Stimulated activated CD8-positive, alpha-beta memory T cell treated with anti-CD3 and anti-CD28 coated beads, Interleukin-4, amount 100 ng/mL, for 1 hour (primary cell): ENCODE measurements at places on chromosomes 4 and X.

DNA sequence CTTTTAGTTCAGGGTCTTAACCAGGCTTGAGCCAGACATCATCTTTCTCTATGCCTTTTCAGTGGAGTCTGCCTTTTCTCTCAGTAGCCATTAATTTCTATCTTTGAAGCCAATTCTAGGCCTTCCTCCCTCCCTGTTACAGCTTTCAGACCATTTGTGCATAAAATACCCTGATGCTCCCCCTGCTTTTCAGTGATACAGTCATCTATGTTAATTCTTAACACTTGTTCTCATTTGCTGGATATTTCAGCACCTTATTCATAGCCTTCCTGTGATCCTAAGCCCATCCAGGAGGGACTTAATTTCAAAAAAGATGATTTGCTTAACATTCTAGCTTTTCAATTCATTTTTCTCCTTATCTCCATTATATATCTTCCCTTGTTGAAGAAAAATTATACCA is 42.3 kb downstream of the ANXA10 start:
- no peak for DNase-seq

DNA sequence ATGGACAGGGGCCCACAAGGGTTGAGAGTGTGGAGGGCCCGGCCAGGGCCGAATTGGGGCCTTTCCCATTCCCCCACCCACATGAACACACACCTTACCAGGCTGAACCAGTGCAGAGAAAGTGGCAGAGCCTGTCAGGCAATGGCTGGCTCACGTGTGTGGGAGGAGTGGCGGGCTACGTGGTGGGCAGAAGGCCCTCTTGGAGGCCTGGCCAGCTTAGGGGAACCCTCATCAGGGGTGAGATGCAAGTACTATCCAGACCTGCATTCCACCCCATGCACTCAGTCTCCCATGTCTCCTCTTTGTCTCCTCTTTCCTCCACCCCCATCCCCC is 965 bp downstream of the TCEAL4 start:
- no peak for DNase-seq

GRCh38 chr4:32855622-32856021 is 2135.5 kb downstream of the PCDH7 start:
- DNase-seq = no peak

DNA sequence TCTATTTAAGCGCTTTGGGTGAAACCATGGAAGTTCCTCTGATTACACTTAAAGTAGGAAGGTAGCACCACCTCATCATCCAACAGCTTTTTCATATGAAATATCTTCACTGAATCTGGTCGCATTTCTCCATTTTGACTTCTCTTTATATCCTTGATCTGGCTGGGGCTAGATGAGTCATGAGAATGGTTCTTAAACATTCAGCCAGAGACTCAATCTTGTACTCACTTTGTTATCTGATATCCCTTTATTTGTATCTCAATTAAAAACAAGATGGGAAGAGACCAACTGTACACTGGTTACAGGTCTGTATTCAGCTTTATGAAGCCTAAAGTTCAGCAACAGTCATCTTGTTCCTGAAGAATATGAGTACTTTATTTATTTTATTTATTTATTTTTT is 84.9 kb downstream of the CBLL2 start:
- DNase-seq = no peak

DNA sequence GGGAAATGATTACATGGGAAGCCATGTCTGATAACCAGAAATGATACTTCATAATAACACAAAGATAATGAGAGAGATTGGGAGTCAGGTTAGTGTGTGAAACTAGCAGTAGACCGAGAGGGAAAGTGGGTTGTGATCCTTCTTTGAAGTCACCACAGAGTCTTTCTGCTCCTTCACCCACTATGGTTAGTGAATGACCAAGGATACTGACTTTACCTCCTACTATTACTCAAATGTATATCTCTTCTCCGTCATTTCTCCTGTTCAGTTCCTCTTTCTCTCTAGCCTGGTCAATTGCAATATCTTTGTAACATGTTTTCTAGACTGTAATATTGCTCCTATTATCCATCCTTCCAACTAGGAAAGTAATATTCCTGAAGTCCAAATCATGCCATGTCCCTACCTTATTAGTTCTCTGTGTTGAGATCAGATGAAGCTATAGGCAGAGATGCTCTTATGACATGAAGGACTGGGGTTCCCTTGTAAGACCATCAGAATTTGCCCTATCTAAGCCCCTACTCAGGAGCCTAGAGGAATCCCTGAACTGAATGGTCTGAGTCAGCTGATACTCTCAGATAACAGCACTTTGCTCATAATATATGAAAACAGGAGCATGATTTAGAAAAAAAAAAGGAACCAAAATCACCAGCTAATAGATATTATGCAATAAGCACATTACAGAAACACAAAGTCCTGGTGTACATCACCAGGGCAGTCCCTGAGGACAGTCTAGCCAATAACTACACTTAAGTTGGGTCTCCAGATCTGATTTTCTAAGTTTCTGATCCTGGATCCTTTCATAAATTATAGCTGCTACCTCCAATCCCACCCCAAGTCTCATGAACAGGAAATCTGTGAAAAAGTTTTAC is 81.2 kb downstream of the SHROOM3 start:
- DNase-seq = no peak

DNA sequence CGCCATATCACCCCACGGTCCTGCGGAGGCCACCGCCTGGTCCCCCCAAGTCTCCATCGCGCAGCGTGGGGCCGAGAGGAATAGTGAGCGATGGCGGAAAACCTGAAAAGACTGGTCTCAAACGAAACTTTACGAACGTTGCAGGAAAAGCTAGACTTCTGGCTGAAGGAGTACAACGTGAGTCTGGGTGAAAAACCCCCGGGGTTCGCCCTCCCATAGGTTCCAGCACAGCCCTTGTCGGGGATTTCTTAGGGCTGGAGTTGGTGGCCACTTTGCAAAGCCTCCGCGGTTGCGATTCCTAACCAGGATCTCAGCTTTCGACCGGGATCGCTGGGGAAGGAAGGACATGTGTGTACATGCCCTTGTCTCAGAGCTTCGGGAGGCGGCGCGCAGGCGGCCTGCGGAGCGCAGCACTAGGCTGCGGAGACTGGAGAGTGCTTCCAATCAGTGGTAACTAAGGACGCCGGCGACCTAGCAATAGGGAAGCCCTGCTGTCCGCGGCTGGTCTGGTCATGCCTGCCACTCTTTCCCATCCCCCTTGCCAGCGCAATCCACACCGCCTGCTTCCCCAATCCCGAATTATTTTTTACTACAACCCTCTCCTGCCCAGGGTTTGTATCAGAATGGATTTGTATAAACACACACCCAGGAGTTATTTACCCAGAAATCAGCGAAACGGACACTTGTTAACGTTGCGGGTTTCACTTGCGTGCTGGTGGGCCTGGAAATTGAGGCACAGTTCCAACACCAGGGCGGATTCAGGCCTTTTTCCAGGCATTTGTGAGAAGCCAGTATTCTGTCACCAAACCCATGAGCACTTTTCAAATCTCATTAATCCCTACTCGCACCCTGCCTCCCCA is 741 bp downstream of the SPATA18 start:
- no peak for DNase-seq

GRCh38 chr4:105765690-105766407 is 57.3 kb downstream of the GSTCD start:
- no peak for DNase-seq

DNA sequence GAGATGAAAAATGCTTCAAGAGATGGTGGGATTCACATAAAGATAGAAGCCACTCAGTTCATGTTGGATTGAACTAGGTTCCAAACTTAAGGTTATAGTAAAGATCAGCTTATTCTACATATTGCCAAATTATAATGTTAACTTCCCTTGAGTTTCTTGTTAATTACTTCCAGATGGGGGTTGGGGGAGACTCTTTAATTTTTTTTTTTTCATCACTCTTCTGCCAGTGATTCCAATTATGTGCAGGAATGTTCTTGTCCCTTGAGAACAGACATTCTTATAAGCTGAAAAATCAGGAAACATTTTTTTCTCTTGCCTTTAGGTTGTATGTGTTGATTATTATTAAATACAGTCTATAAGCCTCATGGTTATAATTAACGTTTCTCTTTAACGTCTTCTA is 30.0 kb downstream of the MND1 start:
- no peak for DNase-seq

DNA sequence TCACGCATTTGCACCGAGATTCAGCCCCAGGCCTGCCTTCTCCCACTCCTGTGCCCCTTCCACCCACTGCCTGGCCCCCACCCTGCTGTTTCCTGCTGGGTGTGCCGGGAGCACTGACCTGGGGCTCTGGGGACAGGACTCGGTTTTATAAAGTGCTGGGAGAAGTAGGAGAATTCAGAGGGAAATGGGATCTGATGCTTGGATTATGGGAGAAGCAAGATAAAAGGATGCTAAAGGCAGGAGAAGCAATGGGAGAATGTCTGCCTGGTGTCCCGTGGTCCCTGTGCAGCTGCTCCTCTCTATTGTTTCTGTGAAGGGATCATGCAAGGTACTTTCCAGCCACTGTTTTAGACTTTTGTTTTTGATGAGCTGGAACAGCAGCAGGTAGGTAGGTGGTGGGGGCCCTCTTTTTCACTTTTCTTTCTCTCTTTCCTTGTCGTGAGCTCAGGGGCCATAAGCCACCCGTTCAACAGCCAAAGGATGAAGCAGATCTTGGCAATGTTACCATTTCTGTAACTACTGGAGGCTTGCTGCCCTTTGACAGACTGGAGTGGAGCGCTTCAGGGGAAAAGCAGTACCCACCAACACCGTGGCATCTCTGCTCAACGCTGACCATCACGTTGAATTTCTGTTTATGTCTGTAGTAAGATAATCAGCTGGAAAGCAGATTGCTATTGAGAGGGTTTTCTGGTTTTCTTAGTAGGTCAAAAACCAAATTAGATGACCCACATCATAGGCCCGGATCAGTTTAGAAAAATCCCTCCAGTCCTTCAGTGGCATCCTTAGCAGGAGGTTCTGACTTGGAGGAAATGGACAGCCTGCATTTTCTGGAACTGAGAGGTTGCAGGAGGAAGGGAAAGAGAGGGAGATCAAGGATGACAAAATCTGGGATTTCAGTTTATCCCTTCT is 63.8 kb upstream of the ENPP6 start:
- no peak for DNase-seq

DNA sequence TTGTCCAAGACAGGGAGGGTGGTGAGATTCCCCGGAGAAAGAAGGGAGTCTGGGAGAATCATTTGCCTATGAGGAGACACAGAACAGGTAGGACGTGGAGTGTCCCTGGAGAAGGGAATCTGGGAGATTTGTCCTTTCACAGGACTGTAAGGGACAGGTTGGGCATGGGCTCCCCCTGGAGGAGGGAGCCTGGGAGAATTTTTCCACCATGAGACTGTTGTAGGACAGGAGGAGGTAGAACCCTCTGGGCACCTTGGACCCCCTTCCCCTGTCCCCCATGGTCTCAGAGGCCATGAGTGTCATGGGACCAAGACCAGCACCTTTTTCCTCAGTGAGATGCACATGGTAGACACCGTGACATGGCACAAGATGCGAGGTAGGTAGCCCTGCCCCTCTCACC is 2.8 kb downstream of the PORCN start:
- no peak for DNase-seq

DNA sequence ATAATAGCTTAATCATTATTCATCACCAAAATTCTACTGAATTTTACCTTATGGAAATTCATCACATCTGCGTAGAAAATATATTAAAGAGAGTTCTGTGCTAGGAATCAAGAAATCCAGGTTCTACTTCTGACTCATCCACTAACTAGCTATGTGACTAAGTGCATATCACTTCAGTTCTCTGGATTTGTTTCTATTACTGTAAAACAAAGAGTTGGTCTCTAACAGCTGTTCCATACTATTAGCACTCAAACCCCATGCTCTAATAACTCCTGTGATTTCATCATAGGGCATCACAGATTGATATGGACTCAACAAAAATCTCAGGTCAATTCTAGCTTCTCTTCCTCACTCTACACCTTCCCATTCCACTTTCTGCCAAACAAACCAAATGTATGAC is 572.0 kb downstream of the INPP4B start:
- no peak for DNase-seq

GRCh38 chrX:23365541-23365940 is 30.9 kb downstream of the PTCHD1 start:
- no peak for DNase-seq

DNA sequence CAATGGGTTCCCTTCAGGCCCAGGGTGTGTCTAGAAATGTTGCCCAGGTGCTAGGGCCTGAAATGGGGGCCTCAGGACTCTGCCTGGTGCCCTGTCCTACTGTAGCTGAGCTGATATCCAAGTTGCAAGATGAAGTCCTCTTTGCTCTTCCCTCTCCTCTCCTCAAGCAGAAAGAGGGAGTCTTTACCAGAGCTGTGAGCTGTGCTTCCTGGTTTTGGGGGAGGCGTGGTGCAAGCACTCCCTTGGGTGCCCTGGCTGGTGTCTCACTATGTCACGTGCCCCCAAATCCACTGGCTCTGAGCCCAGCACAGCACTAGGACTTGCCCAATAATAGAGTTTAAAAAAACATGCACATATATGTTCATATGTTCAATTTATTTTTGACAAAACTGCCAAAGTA is 29.3 kb upstream of the CT47A1 start:
- DNase-seq = no peak

DNA sequence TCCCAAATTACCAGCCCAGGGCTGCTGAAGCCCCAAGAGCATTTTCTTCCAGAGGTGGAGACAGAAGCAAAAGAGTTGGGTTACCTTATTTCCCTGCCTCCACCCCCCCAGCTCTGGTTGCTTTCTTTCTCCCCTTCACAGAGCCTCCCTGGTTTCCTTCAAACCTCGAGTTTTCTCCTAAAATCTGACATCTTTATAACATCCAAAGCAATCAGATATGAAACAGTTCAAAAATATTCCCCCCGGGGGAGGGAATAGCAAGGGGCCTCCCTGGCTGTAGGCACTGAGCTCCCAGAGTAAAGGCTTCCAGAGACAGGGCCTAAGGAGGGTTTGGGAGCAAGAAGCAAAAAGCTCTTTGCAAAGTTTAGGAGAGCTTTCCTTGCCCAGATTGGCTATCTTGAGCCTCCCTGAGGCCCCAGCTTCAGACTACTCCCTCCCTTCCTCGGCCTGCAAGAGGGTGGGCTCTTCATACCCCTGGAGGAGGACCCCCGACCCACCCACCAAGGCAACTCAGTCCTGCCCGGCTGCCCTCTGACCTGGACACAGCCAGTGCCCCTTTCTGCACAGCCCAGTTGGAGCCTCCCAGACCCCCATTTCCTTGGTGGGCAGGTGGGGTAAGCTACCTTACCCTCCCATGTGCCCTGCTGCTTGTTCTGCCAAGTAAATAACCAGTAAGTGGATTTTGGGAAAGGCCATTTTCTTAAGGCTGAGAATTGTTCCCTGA is 7.6 kb downstream of the MAMLD1 start:
- DNase-seq = no peak

GRCh38 chr4:33061727-33062126 is 2341.6 kb downstream of the PCDH7 start:
- no peak for DNase-seq

DNA sequence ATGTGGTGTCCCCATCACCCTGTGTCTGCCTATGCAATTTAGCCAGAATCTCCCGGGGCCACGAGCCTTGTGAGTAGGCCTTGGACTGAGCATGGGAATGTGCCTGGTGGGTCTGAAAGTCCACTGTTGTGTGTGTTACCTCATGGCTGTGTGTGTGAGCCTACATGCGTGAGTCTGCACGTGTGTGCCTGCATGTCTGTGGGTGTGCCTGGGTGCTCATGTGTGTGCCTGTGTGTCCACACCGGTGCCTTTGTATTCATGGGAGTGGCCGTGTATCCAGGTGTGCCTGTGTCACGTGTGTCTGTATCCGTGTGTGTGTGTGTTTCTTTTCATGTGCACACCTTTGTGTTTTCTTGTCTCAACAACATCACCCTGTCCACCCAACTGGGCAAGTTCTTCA is 14.2 kb downstream of the ATP5ME start:
- DNase-seq = no peak

- no peak for DNase-seq
These were observed 206.0 kb downstream of the BCOR start for GRCh38 chrX:39891781-39892180.
